A549 (cell line): ENCODE measurements at places on chromosomes 3 and 15. TPM values are rescaled to one million over a fixed set of nuclear protein-coding genes. Genes with fewer than 3 reads are reported as not detected.
A peak's percentile ranks its signal among the peaks of the same experiment; 100 is the strongest.

Gene PLIN1
- 0.13 to 0.28 TPM (median 0.27 TPM) in 3 replicates for polyA plus RNA-seq

Gene DNAH12
- polyA plus RNA-seq = 0.05 to 0.13 TPM (median 0.05 TPM) in 3 replicates

Gene PPP1R14D
- 0.21 to 0.46 TPM (median 0.45 TPM) in 3 replicates for polyA plus RNA-seq

Gene RASSF1
- 14.4 to 15.7 TPM (median 15.5 TPM) in 3 replicates for polyA plus RNA-seq

Gene PDE12
- 12.6 to 12.9 TPM (median 12.7 TPM) in 3 replicates for polyA plus RNA-seq

Gene KBTBD13
- not detected in 3 replicates for polyA plus RNA-seq

Gene COL6A5
- polyA plus RNA-seq = not detected in 3 replicates

Gene ARRDC4
- polyA plus RNA-seq = 0.15 to 0.20 TPM (median 0.19 TPM) in 3 replicates

Gene CCDC54
- not detected in 3 replicates for polyA plus RNA-seq

Gene DAG1
- 57.1 to 59.6 TPM (median 59.4 TPM) in 3 replicates for polyA plus RNA-seq

DNA sequence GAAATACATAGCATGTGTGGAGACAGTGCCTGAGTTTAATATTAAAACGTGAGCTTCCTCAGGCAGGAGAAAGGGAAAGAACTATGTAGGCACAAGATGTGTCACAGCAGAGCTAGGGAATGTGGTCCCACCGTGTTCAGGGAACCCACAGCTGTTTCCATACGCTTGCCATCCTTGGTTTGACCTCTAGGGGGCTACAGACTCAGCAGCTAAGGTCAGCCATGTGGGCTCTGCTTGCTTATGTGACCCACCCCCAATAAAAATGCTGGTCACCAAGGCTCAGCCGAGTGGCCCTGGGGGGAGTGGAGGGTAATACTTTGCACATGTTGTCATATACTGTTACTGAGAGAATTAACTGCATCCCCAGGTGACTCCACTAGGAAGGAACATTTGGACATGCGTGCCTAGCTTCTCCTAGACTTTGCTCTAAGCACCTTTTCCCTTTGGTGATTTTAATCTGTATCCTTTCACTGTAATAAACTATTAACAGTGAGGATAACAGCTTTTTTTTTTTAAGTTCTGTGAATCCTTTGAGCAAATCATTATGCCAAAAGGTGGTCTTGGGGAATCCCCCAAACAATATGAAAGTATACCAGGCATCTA is 3.3 kb downstream of the TUBGCP5 start:
- peak; percentile 81 for DNase-seq

GRCh38 chr3:150495149-150495548 is 51.1 kb downstream of the SERP1 start:
- DNase-seq = no peak

DNA sequence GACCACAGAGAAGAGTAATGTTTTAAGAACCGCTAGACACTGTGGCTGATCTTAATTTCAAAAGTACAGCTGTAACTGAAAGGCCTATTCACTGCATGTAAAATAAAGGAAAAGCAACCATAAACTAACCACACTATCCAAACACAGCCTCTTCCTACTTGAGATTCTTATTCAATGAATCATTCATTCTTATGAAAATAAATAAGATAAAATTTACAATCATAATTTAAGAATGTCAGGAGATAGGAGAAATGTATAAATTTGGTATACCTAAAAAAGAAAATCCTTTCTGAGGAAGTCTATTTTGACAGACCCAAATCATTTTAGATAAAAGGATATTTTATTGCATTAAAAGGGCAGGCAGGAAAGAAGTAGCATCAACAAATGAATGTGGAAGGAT is 533.5 kb upstream of the ZNF385D start:
- DNase-seq = no peak

DNA sequence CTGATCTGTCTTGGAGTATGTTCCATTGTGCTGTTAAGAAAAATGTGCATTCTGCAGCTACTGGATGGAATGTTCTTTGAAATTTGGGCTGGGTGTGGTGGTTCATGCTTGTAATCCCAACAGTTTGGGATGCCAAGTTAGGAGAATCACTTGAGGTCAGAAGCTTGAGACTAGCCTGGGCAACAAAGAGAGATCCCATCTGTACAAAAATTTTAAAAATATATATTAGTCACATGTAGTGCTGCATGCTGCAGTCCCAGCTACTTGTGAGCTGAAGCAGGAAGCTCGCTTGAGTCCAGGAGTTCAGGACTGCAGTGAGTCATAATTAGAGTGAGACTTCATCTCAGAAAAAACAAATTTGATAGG is 62.8 kb upstream of the PLSCR4 start:
- no peak for DNase-seq

- DNase-seq = no peak
Observed at GRCh38 chr3:195748661-195749060, 27.9 kb downstream of the MUC20 start.

DNA sequence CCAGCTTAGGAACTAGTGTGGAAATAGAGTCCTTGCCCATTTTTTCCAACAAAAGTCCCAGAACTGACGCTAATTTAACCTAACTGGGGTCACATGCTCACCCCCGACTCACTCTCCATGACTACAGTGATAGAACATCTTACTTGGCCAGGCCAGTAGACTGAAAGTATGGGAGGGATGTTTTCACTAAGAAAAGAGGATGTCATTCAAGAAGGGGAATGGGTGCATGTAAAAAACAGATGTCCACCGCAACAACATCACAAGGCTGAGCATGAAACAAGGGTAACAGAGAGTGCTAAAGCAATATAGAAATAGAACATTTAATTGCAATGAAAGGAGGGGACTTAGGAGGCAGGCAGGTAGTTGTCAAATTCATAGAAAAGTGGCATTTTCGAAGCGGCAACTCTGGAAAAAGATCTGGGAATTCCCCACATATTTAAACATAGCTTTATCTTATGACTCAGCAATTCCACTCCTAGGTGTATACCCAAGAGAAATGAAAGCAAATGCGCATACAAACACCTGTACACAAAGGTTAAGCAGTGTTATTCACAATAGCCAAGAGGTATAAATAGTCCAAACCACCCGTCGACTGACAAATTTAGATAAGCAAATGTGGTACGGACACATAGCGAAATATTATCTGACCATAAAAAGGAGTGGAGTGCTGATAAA is 41.1 kb upstream of the UBE2E2 start:
- no peak for DNase-seq

GRCh38 chr3:119011528-119011927 is 23.1 kb downstream of the IGSF11 start:
- no peak for DNase-seq

DNA sequence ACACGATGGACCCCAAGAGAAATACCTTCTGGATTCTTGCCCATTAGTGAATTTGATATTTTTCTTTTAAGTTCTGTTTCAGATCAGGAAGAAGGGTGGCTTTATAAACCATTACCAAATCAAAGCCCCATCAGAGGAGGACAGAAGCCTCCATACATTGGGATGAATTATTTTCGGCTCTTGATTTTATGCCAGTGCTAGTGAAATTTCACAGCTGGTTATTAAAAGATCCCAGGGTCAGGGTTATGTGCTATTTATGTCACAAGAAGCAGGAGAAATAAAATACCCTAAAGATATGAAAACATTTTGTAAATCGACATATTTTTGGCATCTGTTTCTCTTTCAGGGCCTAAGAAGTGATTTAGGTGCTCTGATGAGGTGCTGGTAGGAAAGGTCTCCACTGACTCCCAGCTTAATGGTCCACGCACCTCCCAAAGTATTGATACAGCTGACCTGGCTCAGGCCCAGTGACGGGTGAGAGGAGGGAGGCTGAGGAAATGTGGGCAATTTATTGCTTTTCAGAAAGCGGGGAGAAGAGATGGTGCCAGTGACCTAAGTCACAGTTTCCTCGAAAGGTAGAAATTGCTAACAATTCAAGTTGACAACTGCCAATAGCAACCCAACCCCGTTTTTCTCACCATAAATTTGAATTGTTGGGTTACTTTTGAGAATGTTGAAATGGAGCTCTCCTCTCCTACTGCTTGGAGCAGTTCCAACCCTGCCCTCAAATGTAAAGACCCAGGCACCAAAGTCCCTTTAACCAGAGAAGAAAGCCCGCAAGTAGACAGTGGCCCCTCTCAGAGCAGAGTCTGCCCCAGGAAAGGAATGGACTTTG is 315.6 kb upstream of the NR2E3 start:
- DNase-seq = no peak

DNA sequence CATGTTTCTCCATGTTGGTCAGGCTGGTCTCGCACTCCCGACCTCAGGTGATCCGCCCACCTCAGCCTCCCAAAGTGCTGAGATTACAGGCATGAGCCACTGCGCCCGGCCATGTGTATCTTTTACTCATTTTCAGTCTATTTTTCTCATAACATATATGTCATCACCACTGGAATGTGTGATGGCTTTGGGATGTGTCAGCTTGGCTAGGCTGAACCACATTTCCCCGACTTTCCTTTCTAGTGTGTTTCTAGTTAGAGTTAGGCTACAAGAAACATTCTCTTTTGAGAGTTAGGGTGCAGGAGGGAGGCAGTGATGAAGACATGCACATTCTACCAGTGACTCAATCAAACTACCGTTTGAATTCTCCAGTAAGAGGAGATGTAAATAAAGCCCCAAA is 444.9 kb upstream of the THBS1 start:
- no peak for DNase-seq

- no peak for DNase-seq
Observed at GRCh38 chr15:62145015-62145735, 19.9 kb downstream of the C2CD4B start.

DNA sequence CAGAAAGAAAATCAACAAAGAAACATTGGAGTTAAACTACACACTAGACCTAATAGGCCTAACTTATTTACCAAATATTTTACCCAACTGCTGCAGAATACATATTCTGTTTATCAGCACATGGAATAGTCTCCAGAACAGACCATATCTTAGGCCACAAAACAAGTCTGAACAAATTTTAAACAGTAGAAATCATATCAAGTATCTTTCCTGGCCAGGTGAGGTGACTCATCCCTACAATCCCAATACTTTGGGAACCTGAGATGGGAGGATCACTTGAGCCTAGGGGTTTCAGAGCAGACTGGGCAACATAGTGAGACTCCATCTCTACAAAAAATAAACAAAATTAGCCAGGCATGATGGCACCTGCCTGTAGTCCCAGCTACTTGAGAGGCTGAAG is 18.1 kb upstream of the KPNA4 start:
- DNase-seq = no peak

DNA sequence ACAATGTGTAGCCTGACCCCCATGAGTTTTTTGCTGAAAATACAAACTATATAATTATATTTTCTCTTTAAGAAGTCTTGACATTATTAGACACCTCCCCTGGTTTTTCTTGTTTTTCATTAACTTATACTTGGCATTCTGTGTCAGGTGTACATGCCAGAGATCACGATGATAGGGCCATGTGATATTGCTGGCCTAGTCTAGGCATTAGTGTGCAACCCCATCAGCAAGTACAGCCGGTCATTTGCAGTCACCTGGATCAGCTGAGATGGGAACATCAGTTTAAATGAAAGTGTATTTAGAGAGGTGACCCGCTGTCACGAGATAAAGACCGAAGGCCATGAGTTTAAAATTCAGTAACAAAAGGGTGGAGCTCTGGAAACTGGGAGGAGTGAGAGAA is 12.6 kb upstream of the SPPL2A start:
- no peak for DNase-seq

GRCh38 chr3:174191380-174191779 is 667.8 kb upstream of the NAALADL2 start:
- no peak for DNase-seq

DNA sequence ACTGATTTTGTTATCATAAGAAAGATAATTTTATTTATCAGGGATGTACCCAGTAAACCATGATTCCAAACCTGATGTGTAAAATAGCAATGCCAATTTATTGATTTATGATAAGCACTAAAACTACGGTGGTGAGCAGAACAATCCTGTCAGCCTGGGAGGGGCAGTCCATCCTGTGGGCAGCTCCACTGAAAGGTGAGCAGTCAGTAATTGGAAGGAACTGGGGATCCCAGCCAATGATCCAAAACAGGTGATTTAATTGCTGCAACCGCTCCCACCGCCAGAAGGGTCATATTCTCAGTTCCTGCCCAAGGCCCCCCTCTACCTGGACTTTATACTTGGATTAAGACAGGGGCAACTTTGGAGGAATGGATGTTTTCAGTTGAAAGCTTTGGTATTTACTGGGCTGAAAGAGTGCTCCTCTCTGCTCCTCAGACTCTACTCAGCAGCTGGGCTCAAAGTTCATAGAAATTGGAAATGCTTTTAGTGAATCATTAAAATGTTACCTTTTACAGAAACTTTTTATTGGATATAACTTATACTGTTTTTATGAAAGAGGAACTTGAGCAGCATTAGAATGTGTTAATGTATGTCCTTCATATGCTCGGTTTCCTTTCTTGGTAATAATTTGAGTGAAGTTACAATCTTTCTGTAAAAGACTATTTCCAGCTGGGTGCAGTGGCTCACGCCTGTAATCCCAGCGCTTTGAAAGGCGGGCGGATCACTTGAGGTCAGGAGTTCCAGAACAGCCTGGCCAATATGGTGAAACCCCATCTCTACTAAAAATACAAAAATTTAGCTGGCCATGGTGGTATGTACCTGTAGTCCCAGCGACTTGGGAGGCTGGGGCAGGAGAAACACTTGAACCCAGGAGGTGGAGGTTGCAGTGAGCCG is 198.6 kb upstream of the IL12A start:
- no peak for DNase-seq

- no peak for DNase-seq
Observed at GRCh38 chr3:13045904-13046568, 27.2 kb downstream of the IQSEC1 start.

DNA sequence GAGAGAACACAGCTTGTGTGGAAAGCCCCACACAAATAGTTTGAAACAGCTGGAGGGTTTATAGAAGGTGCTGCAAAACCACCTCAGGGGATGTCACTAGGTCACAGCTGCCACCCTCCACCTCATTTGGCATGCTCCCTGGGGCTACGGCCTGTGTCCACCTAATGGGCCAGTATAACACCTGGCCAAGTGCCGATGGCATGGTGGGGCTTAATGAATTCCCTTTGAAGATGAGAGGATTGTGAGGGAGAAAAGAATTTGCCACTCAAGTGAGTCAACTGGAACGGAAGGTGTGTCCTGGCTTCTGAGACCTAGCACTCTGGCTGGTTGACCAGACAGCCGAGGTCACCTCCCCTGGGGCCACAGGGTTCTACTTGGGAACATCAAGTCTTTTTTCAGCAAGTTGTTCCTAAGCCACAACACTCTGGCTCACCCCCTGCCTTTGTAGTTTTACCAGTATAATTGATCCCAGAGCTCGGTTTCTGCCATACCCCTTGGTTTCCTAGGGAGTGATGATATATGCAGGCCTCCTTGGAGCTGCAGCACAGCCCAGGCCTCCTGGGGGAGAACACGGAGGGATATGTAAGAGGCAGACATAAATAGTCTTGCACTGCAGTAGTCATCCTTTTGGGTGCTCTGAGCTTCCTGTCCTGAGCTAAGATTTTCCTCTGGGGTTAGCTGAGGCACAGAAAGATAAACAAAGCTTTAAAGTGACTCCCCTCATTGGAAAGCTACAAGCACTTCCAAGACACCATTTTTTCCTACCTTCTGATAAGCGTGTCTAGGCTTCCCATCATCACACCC is 178.2 kb upstream of the LPP start:
- DNase-seq = no peak

- no peak for DNase-seq
Observed at GRCh38 chr3:143362115-143362991, 242.8 kb downstream of the CHST2 start.

- no peak for DNase-seq
Observed at GRCh38 chr3:10268116-10268515, 19.9 kb downstream of the TATDN2 start.
